Osteocyte (in vitro differentiated cells): ENCODE measurements at places on chromosomes 3 and 15.

- DNase-seq, result no peak
Measured at GRCh38 chr3:36248374-36248773, 131.9 kb upstream of the STAC start.

DNA sequence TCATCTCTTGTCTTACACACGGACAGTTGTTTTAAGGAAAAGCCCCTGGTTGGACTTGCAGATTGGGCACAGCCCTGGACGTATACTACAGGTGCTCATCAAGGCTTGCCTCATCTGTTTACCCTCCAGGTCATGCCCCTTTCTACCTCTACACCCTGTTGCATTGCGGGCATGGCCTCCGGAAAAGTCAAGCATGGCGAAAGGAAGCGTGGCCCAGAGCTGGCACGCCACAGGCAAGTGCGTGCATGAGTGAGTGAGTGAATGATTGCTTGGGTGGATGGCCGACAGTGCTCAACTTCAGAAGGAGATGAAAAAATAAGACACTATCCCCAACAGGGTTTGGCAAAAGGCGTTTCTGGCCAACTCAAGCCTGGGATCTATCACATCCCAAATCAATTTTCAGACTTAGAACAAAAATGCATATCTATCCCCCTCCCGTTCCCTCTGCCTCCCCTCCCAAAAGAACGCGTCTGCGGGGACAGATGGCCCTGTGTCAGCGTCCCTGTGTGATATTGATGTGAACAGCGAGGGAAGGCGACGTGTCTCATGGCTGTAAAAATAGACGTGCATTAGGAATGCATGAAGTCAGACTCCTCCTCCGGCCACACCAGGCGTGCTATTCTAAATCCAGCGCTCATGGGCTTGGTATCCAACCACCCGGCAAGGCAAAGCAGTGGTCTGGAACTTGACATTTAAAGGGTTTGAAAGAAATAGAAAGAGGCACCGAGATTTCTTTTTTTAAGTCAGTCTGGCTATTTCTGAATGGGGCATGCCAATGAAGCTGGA, 96.0 kb downstream of the RPLP1 start:
- DNase-seq, result no peak

DNA sequence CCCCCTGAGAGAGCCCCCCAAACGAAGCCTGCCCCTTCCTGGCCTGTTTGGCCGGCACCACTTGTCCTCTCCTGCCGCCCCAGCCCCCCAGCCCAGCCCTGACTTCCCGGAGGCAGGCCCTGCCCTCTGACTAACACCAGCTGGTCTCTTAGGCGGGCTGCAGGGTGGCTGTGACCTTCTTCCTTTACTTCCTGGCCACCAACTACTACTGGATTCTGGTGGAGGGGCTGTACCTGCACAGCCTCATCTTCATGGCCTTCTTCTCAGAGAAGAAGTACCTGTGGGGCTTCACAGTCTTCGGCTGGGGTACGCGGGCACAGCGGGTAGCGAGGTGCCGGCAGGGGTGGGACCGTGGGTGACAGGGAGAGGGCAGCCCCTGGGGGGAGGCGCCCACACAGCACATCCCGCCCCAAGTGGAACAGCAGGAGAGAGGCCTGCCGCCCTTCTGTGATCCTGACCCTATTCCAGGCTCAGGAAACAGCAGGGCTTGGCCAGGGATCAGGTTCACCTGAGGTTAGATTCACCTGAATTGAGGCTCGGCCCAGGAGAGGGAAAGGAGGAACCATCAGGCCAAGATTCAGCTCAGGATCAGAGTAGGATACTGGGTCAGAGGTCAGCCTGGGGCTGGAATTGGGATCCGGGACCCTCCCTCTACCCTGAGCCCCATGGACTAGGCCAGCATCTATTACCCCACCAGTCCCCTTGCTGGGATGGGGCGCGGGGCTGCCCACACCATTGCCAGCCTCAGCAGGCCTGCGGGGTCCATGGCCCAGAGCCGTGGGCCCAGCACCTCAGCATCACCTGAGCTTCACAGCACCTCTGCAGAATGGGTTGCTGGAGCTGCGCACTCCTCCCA, 21.9 kb downstream of the PTH1R start:
- DNase-seq, result no peak

DNA sequence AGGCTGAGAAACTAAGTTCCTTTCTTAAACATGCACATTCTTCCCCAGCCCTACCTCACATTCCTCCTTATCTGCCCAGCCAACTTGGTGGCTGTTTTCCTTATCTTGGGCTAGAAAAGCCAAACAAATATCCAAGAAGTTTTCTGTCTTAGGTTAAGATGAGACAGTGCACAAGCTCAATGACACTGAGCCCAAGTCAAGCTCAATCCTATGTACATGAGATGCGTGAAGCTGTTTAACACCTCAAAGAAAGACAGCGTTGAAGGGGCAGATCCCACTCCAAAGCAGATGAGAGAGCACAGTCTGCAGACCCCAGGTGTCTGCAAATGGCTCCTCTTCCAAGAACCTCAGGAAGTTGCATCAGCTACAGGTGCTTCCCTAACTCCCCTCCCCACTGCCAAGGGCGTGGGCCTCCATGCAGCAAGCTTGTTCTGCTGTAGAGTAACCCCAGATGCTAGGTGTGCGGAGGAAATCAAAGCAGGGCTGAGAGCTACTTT, 16.6 kb downstream of the LRRC2 start:
- peak; percentile 34 for DNase-seq

GRCh38 chr3:177055605-177056571, 141.4 kb downstream of the TBL1XR1 start:
- no peak for DNase-seq

GRCh38 chr3:138347960-138348753, at the start of gene MRAS:
TSS of gene MRAS (plus strand) at chr3:138348579. CDS start at chr3:138372884, 24,305 bp downstream.
- DNase-seq, result peak; percentile 90

- DNase-seq, result no peak
Measured at GRCh38 chr3:78721771-78722543, 1045.8 kb downstream of the ROBO1 start.

DNA sequence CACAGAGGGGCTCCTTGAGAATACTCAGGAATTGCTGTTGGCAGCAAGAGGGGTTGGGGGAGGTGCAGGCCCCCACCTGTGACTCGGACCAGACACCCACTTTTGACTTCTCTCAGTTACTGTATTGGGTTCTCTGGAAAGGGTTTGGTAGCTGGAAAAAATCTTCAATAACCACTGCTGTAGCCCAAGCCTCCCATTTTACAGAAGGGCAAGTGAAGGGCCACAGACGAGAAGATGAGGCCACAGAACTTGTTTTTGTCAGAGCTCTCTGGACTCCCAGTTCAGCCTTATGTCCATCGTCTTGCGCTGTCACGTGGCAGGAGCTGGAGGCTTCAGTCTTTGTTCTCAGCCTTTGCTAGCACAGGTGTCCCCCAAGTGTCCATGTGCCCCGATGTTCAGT, 12.7 kb upstream of the TATDN2 start:
- no peak for DNase-seq

DNA sequence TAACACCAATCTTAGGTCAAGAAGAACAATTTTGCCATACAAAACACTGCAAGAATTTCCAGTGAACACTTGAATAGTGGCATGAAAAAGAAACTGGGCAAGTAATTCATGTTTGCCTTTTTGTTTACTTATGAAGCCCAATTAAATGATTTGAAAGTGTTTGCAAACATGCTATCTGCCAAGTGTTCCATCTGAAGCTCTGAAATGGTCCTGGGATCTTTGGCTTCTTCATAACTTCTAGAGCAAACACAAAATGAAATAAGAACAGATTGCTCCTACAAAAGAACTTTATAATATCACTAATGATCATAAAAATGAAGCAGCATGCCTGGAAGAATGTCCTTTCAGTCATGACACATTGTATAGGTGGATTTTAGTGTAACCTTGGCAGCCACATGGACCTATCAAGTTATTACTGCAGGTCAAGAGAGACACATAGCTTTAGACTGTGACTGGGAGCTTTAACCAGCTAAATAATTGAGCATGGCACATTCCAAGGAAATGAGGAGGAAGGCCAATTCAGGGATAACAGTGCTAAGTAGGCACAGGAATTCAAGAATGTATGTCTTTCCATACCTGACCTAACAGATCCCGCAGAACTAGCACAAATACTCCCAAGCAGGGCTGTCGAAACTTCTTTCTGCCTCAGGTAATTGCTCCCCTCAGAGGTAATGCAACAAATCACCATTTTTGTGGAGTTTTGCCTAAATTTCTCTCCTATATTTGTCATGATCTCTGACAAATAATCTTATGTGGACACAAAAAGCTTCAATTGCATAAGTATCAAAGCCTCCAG, 144.6 kb downstream of the DUT start:
- no peak for DNase-seq

DNA sequence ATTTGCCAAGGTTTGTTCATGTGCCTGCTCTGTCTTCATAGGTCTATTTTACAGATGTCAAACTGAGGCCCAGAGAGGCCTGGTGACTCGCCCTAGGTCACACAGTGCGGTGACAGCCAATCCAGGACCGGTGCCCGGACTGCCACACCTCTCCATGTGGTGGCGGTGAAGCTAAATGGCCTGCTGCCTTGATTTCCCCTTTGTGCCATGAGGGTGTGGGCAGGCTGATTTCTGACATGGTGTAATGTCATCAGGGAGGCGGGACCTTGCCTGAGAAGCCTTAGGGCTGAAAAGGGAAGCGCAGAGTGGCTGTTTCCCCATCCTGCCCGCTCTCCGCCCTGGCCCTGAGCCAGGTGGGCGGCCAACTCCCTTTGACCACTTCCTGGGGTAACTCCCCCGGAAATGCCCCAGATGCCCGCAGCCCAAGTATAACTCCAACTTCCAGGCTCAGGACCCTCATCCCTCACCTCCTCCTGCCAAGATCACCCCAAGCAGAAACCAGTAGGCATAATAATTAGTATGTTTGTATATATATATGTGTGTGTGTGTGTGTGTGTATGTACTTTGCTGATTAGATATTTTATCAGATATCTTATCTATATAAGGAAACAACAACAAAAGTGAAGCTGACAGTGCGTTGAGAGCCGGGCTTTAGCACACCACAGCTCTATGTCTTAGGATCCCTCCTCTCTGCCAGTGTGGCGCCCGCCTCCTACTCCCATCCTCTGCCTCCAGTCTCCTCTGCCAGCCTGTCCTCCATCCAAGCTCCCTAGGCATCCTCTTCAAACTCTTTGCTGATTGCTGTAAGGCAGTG, 63.9 kb downstream of the IQSEC1 start:
- DNase-seq, result no peak

DNA sequence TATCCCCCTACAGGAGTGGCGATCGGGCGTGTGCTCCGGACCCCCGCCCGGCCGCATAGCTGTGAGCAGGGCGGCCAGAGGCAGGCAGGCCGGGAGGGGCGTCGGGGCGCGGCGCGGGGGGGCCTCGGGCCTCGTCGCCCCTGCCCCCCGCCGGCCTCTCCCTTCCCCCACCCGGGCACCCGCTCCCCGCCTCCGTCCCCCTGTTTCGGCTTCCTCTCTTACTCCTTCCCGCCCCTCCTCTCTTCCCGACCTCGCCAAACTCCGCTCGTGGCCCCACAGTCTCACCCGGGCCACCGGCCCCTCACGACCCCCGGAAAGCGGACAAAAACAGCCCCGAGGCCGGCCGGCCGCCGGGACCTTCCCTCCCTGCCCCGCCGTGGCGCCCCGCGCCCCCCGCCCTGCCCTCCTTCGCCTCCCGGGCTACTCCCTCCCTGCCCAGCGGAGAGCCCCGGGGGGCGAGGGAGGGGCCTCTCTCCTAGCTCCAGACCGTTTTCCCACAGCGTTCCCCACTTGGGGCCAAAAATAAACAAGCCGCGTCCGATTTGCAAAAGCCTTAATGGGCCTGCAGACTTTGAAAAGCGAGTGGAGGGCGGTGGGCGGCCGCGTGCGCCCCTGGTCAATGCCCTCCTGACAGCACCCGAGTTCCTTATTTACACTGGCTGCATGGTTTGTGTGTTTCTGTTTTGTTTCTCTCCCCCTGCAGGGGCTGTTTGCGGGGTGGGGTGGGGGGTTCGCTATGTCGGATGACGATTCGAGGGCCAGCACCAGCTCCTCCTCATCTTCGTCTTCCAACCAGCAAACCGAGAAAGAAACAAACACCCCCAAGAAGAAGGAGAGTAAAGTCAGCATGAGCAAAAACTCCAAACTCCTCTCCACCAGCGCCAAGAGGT, 1.0 kb downstream of the UBE2E1 start:
- DNase-seq, result peak; percentile 85

DNA sequence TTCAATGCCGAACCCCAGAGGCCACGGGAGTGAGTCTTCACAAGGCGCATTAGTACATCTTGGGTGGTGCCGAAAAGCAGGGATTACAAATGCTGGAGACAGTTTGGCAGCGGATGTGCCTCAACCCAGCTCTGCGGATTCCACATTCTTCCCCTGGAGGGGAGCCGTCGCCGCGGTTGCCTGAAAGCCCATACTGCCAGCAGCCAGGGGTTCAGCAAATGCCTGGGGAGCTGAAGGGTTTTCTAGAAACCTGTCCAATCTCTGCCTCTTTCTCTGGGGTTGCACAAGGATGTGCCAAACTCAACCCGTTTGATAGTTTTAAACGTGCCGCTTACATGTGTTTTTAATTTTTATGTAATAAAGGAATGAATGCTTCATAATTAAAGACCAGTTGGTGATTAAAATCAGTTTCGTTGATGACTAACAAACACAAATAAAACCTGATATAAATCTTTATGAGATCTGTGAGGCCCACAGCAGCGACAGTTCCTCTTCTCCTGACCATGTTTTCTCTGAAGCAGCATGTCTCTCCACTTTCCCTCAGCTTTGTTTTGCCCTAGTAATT, 74.6 kb upstream of the LEKR1 start:
- peak; percentile 92 for DNase-seq

GRCh38 chr15:74438721-74439316, 5.1 kb upstream of the SEMA7A start:
- DNase-seq, result peak; percentile 89

DNA sequence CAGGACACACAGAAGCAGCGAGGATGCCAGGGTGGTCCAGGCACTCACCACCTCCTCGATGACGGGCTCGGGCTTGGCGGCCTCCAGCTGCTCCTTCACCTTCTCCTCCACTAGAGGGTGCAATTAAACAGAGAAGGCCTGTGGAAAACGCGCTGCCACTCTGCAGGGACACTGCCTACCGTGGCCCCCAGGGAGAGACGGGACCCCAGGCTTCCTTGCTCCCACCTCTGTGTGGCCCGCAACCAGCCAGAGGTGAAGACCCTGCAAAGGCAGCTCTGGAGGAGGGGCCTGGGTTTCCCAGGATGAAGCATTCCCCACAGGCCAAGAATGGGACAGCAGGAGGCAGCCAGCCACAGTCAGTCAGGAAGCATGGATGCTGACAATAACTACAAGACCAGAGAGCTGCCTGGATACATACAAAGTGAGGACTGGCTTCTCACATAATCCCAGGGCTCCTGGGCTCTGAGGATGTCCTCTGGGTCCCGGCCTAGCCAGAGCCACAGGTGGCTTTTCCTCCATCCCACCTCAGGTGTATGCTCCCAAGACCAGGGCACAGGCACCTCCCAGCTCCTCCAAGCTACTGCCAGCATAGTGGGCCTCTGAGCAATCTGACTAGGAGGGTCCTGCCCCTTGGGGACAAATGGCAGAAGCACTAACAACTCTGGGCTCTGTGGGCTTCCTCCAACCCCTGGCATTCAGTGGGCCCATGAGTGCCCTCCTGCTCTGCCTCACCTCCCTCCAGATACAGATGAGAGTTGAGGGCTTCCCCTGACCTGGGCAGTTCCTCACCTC, 46.2 kb downstream of the PTH1R start:
- no peak for DNase-seq

- DNase-seq, result no peak
Measured at GRCh38 chr3:79461129-79461792, 306.5 kb downstream of the ROBO1 start.

- DNase-seq, result no peak
Measured at GRCh38 chr3:142275856-142276255, 50.5 kb upstream of the GK5 start.

GRCh38 chr3:46194868-46195553, 13.1 kb downstream of the CCR1 start:
- DNase-seq, result no peak
